ENCODE measurements at places on chromosomes 1 and 21. TPM values are rescaled to one million over a fixed set of nuclear protein-coding genes. Genes with fewer than 3 reads are reported as not detected.

Gene RNU1-2
- total RNA-seq: 5,988 TPM

Gene LMX1A
- total RNA-seq: 0.09 TPM

DNA sequence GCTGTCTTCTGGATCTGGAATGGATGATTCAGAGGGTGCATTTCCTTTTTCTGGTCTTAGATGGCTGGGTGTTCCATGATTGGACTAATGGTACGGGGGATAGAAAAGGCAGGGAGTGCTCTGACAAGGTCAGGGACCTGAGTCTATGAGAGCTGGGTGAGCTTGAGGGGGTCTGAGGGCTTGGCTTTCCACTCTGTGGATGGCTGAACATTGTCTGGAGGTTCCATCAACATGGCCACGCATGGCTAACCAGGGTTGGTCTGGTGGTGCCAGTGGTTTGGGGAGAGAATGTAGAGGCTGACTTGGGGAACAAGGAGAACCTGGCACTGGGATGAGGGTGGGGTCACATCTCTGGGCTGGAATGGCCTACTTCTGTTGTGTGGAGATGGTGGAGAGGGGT is 41.5 kb upstream of the TSPAN2 start:
- DNase-seq: no peak

DNA sequence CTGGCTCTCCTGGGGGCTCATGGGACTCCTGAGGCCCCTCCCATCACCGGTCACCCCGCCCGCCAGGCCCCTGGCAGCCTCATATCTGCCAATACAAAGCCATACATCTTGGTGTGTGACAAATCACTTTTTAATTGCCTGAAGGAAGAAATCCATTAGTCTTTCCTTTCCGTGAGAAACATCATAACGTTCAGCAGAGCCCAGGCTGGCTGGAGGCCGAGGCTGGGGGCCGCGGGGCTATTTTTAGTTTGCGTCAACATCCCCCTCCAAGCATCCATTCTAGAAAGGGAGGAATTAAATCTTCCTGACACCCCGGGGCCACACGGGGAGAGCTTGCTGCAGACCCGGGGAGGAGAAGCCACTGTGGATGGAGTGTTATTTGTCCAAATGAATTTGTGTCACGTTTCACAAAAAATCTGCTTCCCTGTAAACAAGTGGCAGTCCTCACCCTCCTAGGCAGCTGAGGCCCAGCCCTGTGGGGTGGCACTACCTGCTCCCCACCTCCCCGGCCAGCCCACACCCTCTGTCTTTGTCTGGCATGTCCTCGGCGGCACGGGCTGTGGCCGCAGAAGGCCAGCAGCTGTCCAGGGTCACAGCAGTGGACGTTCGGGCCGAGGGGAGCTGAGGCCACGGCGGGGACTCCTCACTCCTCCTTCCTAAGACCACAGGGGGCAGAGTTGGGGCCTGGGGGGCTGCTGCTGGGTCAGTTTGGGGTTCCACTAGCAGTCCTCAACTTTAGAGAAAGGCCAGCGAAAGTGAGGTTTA is 236.9 kb upstream of the VAMP3 start:
- no peak for DNase-seq

- DNase-seq: no peak
Observed at GRCh38 chr1:31470794-31471315, 57.8 kb downstream of the SERINC2 start.

DNA sequence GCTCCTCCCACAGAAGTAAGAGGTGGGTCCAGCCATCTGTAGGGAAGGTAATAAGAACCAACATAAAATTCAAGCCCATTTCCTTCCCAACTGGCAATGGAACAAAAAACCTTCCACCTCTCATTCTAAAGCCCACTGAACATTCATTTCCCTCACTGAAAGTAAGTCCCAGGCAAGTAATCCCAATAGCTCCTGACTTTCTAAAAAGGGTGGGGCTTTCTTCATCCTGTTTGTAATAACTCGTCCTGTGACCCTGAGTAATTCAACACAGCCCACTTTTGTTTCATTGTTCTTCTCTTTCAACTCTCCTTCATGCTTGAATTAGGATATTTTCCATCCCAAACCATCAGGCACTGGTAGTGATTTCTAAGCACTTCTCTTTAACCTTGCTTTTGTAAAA is 74.9 kb downstream of the DAB1 start:
- no peak for DNase-seq

- no peak for DNase-seq
Observed at GRCh38 chr1:190429141-190429540, 48.5 kb downstream of the BRINP3 start.

Gene EXTL1
- 1.3 TPM for total RNA-seq

Gene LCE6A
- total RNA-seq: not detected

GRCh38 chr21:14987370-14988170 is 77.2 kb downstream of the NRIP1 start:
- DNase-seq: no peak

DNA sequence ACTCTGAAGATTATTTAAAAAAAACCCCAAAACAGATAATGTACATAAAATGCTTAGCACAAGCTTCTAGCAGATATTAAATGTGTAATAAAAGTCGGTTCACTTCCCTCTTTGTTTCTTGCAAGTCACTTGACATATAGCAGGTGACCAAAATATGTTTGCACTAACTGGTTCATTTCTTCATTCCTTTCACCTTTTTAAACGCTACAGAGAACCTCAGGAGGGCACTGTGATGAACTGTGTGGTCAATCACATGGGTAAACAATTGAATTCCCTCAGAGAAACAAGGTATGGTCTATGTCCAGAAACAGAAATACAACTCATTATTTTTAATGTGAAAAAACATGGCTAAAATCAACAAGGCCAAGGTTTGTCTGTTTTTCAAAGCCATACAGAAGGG is 51.3 kb upstream of the BCL10 start:
- DNase-seq: no peak

DNA sequence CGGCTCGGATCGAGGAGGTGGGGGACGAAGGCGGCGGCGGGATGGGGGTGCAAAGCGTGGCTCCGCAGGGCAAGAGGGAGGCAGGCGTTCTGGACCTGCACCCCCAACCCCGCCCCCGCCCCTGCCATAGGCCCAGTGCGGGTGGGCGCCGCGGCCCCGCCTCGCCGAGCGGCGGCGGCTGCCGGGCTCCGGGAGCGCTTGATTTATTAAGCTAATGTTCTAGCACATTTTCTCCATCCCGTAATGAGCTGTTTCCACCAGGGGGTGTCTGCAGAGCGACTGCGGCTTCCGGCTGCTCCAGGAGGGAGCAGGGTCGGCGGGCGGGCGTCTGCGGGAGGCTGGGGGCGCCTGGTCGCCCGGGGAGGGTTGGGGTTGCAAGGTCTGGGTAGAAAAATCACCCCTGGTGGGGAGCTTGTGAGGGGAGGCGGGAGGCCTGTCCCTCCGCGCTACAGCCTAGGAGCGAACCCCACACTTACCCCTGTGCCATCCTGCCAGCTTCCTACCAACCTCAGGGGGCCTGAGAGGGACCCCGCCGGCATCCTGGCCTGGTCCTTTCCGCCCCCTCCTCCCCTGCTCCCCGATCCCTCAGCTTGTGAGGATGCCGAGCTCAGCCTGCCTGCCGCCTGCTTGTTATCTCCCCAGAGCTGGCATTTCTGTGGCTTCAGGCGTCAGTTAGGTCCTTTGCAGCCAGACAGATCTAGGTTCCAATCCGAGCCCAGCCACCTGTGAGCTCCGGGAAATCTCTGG is 48.5 kb upstream of the ACOT11 start:
- peak; percentile 31 for DNase-seq

- DNase-seq: no peak
Observed at GRCh38 chr1:186899577-186899976, 70.8 kb downstream of the PLA2G4A start.

Gene RPE65
- total RNA-seq: not detected

DNA sequence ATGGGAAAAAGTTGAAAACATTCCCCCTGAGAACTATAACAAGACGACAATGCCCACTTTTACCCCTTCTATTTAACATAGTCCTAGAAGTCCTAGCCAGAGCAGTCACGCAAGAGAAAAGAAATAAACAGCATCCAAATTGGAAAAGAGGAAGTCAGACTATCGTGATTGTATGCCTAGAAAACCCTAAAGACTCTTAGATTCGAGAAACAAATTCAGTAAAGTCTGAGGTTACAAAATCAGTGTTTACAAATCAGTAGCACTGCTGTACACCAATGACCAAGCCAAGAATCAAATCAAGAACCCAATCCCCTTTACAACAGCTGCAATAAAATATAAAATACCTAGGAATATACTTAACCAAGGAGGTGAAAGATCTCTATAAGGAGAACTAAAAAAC is 72.4 kb downstream of the POU2F1 start:
- DNase-seq: no peak

Gene WDR26
- total RNA-seq: 54.3 TPM

DNA sequence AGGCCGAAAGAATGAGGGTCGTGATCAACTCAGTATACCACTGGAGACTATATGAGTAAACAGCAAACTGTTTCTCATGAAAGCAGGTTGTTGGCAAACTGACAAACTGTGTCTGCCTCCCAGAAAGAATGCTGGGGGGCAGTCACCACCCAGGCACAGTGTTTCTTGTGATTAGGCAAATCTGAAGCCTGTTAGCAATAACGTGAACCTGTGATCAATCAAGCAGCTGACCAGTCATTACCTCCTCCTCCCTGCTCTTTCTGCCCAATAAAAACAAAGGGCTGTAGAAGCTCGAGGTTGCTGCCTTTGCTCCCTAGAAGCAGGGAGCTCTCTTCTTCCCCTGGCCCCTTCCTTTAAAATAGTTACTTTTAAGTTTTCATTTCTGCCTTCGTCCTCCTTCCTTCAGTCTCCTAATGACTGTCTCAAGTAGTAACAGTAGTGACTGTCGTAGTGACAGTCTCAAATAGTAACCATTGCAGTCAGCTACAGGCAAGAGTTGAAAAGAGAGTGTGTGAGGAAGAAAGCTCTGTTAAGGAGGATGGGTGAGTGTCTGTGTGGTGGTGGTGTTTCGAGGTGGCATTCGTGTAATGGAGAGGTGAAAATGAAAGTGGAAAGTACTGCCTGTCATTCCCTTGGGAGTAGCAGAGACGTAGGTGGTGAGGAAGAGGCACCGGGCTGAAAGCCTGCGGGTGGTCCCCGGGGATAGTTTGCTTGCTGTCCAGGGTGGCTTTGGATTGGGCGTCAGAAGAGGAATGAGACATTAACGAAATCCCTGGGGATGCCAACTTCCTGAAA is 14.5 kb downstream of the HHAT start:
- no peak for DNase-seq

DNA sequence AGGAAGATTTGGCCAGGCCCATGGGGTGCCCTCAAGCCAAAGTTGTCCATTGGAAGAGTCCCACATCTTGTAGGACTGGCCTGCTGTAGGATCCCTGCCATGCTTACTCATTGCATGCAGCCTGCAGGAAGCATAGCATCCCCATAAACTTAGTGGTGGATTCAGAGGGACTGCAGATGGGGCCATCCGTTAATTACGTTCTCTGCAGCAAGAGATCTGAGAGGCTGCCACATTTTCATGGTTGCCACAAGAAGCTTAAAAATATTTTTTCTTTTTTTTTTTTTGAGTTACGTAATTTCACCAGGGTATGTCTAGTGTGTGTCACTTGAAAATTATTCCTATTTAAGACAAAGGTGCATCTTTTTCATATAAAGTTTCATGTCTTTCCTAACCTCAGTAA is 329.7 kb upstream of the USP24 start:
- DNase-seq: no peak

GRCh38 chr1:194289569-194290266 is 1103.3 kb upstream of the B3GALT2 start:
- no peak for DNase-seq

DNA sequence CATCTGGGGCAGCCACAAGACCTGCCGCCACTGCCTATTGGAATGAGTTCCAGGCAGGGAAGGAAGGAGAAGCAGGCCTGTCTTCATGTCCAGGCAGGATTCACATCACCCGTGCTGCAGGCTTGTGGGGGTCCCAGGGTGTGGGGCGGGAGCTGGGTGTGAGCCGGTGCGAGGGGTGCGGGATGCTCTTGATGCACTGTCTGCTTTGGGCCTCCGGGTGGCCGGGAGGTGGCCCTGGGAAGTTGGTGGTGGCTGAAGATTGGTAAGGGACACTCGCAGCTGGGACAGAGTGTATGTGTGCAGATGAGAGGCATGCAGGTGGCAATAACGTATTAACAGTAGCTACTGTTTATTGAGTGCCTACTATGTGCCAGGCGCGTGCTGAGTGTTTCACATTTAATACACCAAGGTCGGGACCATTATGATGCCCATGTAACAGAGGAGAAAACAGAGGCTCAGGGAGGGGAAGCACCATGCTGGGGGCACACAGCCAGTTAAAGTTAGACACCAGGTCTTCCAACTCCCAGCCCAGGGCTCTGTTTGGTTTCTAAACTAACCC is 3.3 kb downstream of the CROCC start:
- no peak for DNase-seq

GRCh38 chr1:25174363-25174729 is 58.0 kb downstream of the SYF2 start:
- no peak for DNase-seq

Gene FAM163A
- total RNA-seq: 0.27 TPM

GRCh38 chr1:68347415-68347814 is 102.3 kb downstream of the RPE65 start:
- peak; percentile 38 for DNase-seq

DNA sequence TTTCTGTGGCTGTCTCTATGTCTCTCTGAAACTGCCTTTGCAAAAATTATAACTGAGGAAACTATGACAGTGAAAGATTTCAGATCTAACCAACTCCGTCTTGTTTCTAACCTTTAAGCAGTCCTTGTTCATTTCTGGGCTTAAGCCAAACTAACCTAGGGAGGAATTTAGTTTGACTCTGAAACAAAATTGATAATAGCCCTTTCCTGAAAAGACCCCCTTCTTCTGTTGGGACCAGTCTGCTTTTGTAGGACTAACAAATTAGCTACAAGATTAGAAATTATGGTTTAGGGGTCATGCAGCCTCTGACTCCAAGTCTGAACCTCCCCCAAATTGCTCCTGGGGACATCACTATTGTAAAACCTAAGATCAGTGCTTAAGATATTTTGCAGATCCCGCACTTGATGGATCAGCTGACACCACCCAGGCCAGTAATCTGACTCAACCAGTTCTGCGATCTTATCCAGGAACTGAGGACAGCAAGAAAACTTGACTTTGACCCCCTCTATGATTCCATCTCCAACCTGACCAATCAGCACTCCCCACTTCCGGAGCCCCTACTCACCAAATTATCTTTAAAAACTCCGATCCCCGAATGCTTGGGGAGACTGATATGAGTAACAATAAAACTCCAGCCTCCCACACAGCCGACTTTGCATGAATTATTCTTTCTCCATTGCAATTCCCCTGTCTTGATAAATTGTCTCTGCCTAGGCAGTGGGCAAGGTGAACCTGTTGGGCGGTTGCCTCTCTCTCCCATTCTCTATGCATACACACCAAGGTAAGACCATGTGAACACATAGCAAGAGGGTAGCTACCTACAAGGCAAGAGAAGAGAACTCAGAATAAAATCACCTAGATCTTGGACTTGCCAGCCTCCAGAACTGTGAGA is 11.1 kb upstream of the TRIM63 start:
- no peak for DNase-seq

Measured in left cardiac atrium (tissue), 4 donors.